ENCODE measurements at places on chromosomes 16 and 17. TPM values are rescaled to one million over a fixed set of nuclear protein-coding genes. Genes with fewer than 3 reads are reported as not detected.

DNA sequence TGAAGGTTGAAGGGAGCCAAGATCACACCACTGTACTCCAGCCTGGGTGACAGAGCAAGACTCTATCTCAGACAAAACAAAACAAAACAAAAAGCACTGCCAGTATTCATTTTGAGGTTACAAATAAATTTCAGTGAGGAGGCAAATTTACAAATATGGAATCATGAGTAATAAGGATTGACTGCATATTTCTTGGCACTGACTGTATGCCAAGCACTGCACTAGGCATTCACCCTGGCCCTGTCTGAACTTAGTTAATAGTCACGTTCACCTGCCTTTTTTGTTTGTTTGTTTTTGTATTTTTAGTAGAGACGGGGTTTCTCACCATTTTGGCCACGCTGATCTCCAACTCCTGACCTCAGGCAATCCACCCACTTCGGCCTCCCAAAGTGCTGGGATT is 5.1 kb downstream of the LDAF1 start:
- no peak overlapping the region for H3K4me3 ChIP-seq
- DNase-seq, result no peak
- peak overlapping the region; percentile 92 for H3K27ac ChIP-seq

LGALS9B gene
- 30.8 TPM for total RNA-seq

RNF213 gene
- 168 TPM for total RNA-seq

DNA sequence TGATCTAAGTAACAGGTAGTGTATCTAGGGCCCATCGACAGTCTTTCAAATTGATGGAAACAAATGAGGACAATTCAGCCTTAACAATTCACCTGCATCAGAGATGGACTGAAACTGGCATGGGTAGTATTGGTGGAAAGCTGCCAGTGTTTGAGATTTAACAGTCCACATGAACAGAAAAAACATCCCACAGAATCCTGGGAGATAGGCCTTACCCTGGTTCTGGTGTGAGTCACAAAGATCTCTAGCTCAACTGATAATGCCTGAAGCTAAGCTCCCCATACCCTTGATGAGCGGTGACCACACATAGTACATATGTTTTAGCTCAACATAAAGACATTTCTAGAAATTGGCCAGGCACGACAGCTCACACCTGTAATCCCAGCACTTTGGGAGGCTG is 21.9 kb downstream of the CRK start:
- H3K4me3 ChIP-seq, result no peak overlapping the region
- DNase-seq, result no peak
- H3K27me3 ChIP-seq, result no peaks in the 10 kb centered on the region
- peaks cover 6% of the 10 kb centered on the region for H3K36me3 ChIP-seq
- H3K4me1 ChIP-seq, result peaks cover 14% of the 10 kb centered on the region
- H3K27ac ChIP-seq, result peak overlapping the region; percentile 45

DDX28 gene
- total RNA-seq, result 13.1 TPM

DPEP3 gene
- not detected for total RNA-seq

DNA sequence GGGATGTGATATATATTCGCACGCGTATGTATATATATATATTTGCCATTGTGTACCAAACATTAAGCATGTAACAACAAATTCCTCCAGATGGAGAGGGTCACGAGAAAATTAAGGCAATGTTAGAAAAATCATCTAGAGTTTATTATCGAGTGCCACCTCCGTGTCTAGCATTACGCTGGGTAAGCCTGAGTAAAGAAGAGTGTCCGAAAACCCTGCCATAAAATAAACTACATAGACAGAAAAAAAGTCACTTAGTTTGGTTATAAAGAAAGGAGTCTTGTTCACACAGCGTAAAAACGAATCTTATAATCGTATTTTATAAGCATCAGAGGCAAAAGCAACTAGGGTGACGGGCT is 644 bp upstream of the RHOT1 start:
- peak overlapping the region; percentile 95 for H3K27ac ChIP-seq
- no peaks in the 10 kb centered on the region for H3K27me3 ChIP-seq
- H3K36me3 ChIP-seq, result no peaks in the 10 kb centered on the region
- peaks cover 12% of the 10 kb centered on the region for H3K4me1 ChIP-seq

GRCh38 chr16:42069-42457 is 11.3 kb downstream of the POLR3K start:
- no peak overlapping the region for H3K4me3 ChIP-seq
- H3K4me1 ChIP-seq, result peaks cover 4% of the 10 kb centered on the region
- no peak for DNase-seq
- no peak overlapping the region for H3K27ac ChIP-seq
- H3K36me3 ChIP-seq, result no peaks in the 10 kb centered on the region

DNA sequence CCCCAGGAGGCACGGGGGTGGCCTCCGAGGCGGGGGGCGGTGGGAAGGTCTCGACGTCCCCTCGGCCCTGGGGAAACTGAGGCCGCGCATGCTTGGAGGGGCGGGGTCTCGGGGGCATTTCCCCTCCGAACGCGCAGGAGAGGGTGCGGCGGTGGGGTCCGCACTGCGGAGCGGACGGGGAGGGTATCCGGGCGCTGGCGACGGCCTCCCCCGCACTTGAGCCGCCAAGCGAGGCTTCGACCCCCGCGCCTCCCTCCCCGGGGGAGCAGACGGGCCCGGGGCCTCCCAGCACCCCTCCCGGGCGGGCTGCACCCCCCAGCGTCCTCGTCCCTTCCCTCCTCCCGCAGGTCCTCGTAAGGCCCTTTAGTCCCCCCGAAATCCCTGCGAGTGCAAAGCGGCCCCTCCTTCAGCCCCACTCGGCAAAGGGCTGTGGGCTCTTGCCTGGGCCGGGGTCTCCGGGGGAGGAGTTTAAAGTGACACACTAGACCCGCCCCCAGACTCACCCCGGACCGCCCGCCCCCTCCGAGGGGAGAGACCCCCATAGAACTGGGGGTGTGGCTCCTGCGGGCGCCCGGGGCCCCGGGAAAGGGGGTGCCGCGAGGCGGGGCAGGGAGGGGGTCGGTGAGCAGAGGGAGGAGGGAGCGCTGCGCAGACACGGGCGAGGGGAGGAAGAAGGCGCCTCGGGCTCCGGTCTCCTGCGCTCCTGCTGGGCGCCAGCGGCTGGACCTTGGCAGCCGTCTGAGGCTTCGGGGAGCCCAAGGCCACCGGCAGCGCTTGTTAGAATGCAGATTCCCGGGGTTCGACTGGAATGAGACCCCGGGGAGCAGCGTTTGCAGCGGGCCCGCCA is 632 bp downstream of the BAIAP3 start:
- H3K27me3 ChIP-seq, result peaks cover 60% of the 10 kb centered on the region
- no peak overlapping the region for H3K4me3 ChIP-seq
- no peak for DNase-seq

- peak overlapping the region; percentile 69 for H3K27ac ChIP-seq
- H3K4me1 ChIP-seq, result peaks cover 67% of the 10 kb centered on the region
- H3K36me3 ChIP-seq, result no peaks in the 10 kb centered on the region
- no peak overlapping the region for H3K4me3 ChIP-seq
- no peaks in the 10 kb centered on the region for H3K27me3 ChIP-seq
Observed at GRCh38 chr17:48800626-48801217, 16.3 kb downstream of the TTLL6 start.

GRCh38 chr16:87580855-87581261 is 21.4 kb upstream of the JPH3 start:
- peaks cover 20% of the 10 kb centered on the region for H3K27me3 ChIP-seq
- H3K36me3 ChIP-seq, result no peaks in the 10 kb centered on the region
- peaks cover 9% of the 10 kb centered on the region for H3K4me1 ChIP-seq
- no peak overlapping the region for H3K27ac ChIP-seq
- H3K4me3 ChIP-seq, result no peak overlapping the region

- no peaks in the 10 kb centered on the region for H3K27me3 ChIP-seq
- no peak overlapping the region for H3K4me3 ChIP-seq
- H3K36me3 ChIP-seq, result no peaks in the 10 kb centered on the region
- DNase-seq, result no peak
- no peaks in the 10 kb centered on the region for H3K4me1 ChIP-seq
Observed at GRCh38 chr17:57289130-57289529, 32.8 kb downstream of the MSI2 start.

- H3K4me3 ChIP-seq, result no peak overlapping the region
- no peak for DNase-seq
- no peaks in the 10 kb centered on the region for H3K36me3 ChIP-seq
- no peak overlapping the region for H3K27ac ChIP-seq
- H3K27me3 ChIP-seq, result no peaks in the 10 kb centered on the region
- H3K4me1 ChIP-seq, result no peaks in the 10 kb centered on the region
Observed at GRCh38 chr17:8101721-8102120, 14.2 kb upstream of the ALOX12B start.

CLEC18B gene
- 1.4 TPM for total RNA-seq

- H3K4me1 ChIP-seq, result no peaks in the 10 kb centered on the region
- no peak overlapping the region for H3K27ac ChIP-seq
- no peak overlapping the region for H3K4me3 ChIP-seq
- no peak for DNase-seq
- H3K36me3 ChIP-seq, result no peaks in the 10 kb centered on the region
Observed at GRCh38 chr17:56203430-56203829, 50.2 kb downstream of the ANKFN1 start.

DNA sequence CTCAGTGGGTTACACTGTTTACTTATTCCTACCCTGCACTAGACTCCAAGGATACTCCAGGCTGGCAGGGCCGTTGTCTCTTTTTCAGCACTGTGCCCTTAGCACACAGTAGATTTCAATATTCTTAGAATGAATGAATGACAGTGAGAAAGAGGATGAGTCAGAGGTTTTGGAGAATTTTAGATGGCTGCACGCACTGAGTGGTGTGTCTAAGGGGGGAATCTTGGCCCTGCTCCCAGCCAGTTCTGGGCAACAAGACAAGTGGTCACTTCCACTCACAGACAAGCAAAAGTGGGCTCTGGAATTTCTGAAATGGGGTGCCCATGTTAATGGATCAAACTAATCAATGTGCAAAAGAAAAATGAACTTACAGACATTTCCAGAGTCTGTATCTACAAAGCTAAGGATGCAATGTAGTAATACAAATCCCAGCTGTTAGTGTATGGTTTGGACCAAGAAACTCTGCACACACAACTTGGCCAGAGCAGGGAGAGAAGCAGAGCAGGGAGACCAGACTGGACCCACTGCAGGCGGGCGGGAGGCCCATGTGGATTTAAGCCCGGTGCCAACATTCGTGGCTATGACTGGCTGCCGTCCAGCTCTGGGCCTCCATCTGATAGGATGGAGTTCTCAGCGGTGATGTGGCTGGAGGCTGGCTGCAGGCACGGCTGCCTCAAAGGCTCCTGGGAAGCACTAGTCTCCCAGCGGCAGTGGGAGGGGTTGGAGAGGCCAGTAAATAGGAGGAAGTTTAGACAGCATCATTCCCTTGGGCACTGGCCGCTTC is 95.6 kb upstream of the CDYL2 start:
- peaks cover 4% of the 10 kb centered on the region for H3K4me1 ChIP-seq
- no peak overlapping the region for H3K4me3 ChIP-seq
- H3K36me3 ChIP-seq, result no peaks in the 10 kb centered on the region

DNA sequence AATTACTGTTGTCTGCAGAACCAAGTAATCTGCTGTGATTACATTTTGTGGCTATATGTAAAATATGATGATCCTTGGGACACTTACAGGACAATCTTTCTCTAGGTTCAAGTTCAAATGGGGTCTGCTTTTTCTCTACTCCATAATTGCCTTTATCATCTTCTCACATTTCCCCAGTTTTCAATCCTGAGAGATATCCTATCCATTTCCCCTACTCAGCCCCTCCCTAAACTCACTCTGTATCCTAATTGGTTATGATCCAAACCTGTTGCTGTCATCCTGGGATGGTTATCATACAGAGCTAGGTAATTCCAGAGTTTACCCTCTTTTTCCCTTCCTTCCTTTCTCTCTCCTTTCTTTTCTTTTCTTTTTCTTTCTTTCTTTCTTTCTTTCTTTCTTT is 100.5 kb upstream of the ELAC2 start:
- no peaks in the 10 kb centered on the region for H3K4me1 ChIP-seq

- H3K4me3 ChIP-seq, result no peak overlapping the region
- H3K27me3 ChIP-seq, result no peaks in the 10 kb centered on the region
- no peaks in the 10 kb centered on the region for H3K4me1 ChIP-seq
- H3K27ac ChIP-seq, result no peak overlapping the region
Observed at GRCh38 chr17:17886226-17886625, 49.4 kb upstream of the SREBF1 start.

DNA sequence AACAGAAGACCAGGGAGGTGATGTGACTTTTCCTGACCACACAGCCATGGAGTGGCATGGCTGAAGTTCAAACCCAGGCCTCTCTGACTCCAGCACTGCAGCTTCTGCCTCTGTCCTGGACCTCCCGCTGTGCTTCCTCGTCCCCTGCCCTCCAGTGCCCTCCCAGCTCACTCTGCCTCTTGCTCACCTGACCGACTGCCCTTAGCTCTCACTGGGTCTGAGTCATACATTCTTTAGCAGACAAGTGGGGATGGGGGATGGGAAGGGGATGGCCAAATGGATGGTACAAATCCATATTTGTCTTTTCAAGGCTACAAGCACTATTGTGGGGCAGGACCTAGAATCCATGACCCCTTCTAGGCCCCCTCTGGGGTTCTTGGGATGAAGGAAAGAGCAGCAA is 33.0 kb downstream of the PITPNM3 start:
- H3K4me3 ChIP-seq, result no peak overlapping the region
- H3K36me3 ChIP-seq, result no peaks in the 10 kb centered on the region
- H3K27me3 ChIP-seq, result no peaks in the 10 kb centered on the region
- DNase-seq, result no peak
- H3K4me1 ChIP-seq, result no peaks in the 10 kb centered on the region

GRAPL gene
- 4.1 TPM for total RNA-seq

ERN1 gene
- 7.8 TPM for total RNA-seq

SBK1 gene
- total RNA-seq, result 0.27 TPM

DNA sequence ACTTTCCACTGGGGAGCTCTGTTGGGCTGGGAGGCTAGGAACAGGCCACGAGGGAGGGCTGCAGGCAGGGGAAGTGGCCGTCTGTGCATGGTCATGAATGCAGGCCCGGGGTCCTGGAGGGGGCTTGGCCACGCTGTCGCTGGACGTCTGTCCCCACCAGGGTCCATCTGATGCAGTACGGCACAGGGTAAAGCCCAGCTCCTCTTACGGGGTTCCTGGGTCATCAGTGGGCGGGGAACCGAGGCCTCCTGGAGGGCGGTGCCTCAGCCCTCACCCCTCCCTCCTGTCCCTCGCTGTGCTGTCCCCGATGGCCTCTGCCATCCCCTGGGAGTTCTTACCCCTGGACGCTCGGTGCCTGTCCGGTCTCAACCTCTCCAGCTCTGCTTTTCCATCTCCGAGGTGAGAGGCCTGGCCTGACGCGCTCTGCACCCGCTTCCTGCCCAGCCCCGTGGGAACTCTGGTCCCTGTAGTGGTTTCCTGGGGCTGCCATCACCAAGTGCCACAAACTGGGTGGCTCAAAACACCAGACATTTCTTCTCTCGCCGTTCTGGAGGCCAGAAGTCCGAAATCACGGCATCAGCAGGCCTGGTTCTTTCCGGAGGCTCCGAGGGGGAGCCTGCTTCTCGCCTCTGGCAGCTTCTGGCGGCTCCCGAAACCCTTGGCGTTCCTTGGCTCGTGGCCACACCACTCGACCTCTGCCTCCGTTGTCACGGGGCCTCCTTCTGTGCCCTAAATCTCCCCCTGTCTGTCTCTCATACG is 182.8 kb downstream of the SEC14L1 start:
- no peaks in the 10 kb centered on the region for H3K27me3 ChIP-seq
- no peaks in the 10 kb centered on the region for H3K36me3 ChIP-seq
- peak; percentile 33 for DNase-seq

- H3K4me1 ChIP-seq, result no peaks in the 10 kb centered on the region
- no peak overlapping the region for H3K4me3 ChIP-seq
- no peak for DNase-seq
- no peaks in the 10 kb centered on the region for H3K27me3 ChIP-seq
Observed at GRCh38 chr16:84315422-84315821, 20.7 kb downstream of the WFDC1 start.

CCDC78 gene
- 0.40 TPM for total RNA-seq
